Osteoblast (primary cell): ENCODE measurements at places on chromosomes 13 and 19.
A peak's percentile ranks its signal among the peaks of the same experiment; 100 is the strongest.

GRCh38 chr19:16185768-16186123 lies 536 bp downstream of the FAM32A start:
- peak; percentile 85 for DNase-seq

DNA sequence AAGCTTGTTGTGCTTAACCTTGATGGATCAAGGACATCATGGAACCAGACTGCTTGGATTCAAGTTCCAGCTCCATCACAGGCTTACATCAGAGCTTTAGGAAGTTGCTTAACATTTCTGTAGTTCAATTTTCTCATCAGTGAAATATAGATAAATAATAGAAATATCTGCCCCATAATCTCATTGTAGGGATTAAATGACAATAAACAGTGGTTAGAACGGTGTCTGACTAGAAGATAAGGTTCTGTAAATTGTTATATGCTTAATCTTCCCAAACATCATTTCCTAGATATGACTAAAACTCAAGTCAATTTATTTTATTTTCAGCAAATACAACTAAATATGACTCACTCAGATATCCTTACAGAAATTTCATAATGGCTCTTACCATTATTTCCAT lies 83.5 kb downstream of the SLITRK1 start:
- no peak for DNase-seq

DNA sequence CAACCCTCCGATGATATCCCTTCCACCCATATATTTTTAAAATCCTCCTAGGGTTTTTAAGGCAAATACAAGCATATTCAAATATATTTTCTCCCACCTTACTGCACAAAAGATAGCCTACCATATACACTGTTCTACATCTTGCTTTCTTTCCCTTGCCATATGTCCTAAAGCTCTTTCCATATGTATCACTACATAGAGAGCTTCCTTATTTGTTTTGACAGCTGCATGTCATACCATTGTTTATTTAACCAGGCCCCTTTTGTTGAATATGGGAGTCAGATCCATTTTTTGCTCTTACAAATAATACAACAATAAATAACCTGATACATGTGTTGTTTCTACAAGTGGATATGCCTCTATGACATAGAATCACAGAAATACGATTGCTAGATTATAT lies 32.8 kb upstream of the WDFY2 start:
- no peak for DNase-seq

GRCh38 chr19:13072188-13072908 lies 30.3 kb downstream of the LYL1 start:
- DNase-seq: no peak

DNA sequence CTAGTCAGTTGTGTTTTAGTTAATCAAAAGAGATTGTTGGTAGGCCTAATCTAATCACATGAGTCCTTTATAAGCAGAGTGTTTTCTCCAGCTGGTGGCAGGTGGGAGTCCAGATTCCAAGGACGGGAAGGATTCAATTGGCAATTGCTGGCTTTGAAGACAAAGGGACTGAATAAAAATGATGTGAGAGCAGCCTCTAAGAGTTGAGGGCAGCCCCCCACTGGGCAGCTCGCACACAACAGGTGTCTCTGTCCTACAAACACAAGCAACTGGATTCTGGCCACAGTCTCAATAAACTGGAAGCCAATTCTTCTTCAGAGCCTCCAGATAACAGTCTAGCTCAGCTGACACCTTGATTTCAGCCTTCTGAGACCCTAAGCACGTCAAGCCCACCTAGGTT lies 915.2 kb downstream of the PCDH9 start:
- no peak for DNase-seq

DNA sequence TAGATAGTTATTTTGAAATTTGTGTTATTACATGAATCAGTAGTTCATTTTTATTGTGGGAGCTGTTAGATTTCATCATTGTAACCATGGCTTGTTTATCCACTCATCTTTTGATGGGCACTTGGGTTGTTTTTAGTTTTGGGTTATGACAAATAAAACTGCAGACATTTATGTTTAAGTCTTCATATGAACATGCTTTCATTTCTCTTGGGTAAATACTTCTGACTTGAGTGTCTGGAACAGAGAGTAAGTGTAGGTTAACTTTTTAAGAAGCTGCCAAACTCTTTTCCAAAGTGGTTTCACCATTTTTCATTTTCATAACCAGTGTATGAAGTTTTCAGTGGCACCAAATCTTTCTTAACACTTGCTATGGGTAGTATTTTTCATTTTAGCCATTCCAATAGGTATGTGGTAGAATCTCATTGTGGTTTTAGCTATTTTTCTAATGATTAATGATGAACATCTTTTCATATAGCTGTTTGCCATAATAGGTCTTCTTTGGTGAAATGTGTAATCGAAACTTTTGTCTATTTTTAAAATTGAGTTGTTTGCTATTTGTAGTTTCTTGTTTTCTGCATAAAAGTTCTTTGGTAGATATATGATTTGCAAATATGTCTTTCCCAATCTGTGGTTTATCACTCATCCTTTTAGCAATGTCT lies 17.9 kb downstream of the SLAIN1 start:
- DNase-seq: no peak
